Osteocyte (in vitro differentiated cells): ENCODE measurements at places on chromosomes 7 and 10. TPM values are rescaled to one million over a fixed set of nuclear protein-coding genes. Genes with fewer than 3 reads are reported as not detected.

DNA sequence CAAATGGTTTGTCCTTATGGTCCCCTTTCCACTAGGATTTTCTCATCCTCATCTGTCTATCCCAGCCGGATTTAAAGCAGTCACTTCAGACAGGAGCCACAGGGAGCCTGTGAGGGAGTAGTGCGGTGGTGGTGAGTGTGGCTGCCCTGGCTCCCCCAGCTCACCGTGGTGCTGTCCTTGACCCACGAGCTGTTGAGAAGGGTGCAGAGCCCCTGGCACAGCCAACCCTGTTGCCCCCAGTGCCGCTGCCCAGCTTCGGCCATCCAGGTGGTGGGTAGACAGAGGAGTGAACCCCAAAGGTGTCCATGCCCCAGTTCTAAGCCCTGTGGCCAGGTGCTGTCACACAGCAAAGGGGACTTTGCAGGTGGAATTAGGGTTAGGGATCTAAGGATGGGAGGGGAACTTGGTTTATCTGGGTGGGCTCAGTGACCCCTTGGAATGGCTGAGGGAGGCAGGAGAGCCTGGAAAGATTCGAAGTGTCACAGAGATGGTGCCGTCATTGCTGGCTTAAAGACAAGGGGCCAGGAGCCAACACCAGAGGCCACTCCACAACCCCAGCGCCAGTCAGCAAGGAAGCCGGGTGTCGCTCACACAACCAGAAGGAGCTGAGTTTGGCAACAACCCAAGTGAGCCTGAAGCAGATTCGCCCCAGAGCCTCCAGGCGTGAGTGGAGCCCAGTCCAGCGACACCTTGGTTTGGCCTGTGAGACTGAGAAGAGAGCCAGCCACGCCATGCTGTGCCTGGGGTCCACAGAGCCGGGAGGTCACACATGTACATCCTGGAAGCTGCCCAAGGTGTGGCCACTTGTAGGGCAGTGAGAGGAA is 142.4 kb downstream of the ADCY1 start:
- DNase-seq, result peak; percentile 82

Gene RBP3
- total RNA-seq, result not detected in 2 replicates

Gene BAMBI
- 6.1 and 6.8 TPM in 2 replicates for total RNA-seq

- DNase-seq, result no peak
These were observed 9.5 kb downstream of the ACTR1A start for GRCh38 chr10:102492983-102493382.

DNA sequence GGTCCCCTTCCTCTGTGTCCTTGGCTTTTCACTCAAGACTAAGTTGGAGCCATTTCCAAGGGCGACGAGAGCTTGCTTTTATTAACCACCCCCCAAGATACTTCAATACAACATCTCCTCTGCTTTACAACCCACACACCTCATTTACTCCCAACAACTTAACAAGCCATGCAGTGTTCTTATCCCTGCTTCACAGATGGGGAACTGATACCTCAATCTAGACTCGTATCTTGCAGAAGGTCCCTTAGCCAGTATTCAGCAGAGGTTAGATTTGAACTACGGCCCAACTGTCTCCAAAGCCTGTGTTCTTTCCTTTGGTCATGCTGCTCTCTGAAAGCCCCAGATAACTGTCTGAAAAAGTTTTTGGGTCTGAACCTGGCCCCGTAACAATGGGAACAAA is 444.8 kb downstream of the GRID1 start:
- peak; percentile 19 for DNase-seq

Gene SCART1
- 3.2 and 4.8 TPM in 2 replicates for total RNA-seq

GRCh38 chr7:1008733-1009363 is 25.9 kb downstream of the CYP2W1 start:
- no peak for DNase-seq

GRCh38 chr7:47293884-47294555 is 287.9 kb downstream of the TNS3 start:
- no peak for DNase-seq

- peak; percentile 84 for DNase-seq
These were observed 29.0 kb upstream of the WDFY4 start for GRCh38 chr10:48655411-48656240.

Gene COMMD3
- 69.1 and 69.6 TPM in 2 replicates for total RNA-seq
